Omental fat pad (tissue), 4 donors: ENCODE measurements at places on chromosomes 12 and 14. TPM values are rescaled to one million over a fixed set of nuclear protein-coding genes. Genes with fewer than 3 reads are reported as not detected.
A peak's percentile ranks its signal among the peaks of the same experiment; 100 is the strongest.

KCNA5 gene
- total RNA-seq: 0.19 TPM

DNA sequence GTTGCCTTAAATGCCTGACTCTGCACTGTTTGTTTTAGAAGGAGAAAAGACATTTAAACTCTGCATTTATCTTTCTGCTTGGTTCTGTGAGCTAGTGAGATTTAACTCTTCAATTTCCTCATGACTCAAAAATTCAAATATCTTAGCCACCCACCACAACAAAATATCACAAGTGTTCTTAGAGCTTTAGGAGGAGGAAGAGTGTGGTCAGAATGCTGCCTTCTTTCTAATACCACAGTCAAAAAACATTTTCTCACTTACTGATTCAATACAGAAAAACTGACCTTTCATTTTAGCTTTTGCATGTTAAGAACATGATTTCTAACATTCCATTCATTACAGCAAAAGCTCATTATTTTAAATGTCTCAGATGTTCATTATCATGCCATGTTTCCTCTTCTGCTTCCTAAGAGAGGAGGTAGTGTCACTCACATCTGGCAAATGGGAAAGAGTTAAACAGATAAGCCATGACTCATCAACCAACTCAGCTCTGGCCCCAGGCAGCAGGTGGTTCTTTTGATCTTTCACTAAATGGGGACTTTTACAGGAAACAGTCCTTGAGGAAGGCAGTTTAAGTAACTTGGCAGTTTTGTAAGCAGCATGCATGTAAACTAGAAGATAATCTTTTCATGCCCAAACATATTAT, 56.4 kb upstream of the RNU6-8 start:
- no peak for DNase-seq

DNA sequence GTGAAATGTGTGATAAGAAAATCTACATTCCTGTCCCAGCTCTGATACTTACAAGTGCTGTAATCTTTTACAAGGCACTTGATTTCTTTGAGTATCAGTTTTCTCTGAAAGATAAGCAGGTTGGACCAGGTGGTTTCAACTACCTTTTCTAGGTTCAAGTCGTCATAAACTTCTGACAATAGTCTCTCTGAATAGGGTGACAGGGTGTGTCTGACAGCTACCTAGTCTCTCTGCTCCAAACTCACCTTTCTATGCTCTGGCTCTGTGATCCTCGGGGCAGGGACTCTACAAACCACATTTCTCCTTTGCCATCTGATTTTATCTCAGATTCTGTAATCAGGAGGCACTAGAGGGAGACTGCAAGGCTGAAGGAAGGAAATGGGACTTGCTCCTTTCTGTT, 137.7 kb upstream of the SYT1 start:
- DNase-seq: no peak

SPIC gene
- total RNA-seq: not detected

DNA sequence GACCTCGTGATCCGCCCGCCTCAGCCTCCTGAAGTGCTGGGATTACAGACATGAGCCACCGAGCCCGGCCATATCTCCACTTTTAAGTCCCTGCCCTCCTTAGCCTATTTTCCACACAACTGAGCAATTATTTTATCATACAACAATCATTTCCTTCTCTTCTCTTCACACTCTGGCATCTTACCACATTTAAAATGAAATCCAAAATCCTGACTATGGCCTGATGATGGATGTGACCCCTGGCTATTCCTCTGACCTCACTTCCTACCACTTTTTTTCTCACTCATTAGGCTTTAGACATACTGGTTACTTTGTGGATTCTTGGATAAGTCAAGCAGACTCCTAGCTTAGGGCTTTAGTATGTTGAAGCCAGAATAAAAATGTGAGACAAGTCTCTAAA, 21.9 kb upstream of the EID3 start:
- no peak for DNase-seq

DNA sequence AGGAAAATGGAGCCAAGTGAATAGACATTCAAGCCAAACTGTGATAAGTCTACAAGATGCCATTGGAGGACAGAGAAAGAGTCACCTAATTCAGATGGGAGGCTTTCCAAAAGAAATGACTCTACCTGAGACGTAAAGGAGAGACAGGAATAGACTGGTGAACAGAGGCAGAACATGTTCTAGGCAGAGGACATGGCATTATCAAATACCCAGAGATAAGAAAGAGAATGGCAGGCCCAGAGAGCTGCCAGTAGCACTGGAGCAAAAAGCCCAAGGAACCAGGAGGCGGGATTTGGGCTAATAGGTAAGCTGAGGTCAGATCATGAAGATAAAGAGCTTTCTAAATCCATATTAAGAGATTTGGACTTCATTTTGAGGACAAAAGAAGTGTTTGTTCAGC, 207.1 kb downstream of the AKAP6 start:
- DNase-seq: no peak

COX8C gene
- not detected for total RNA-seq

GALNT9 gene
- 52.7 TPM for total RNA-seq

GRCh38 chr12:126807312-126807865, 1459.6 kb upstream of the TMEM132C start:
- no peak for DNase-seq

SLC25A47 gene
- not detected for total RNA-seq

DNA sequence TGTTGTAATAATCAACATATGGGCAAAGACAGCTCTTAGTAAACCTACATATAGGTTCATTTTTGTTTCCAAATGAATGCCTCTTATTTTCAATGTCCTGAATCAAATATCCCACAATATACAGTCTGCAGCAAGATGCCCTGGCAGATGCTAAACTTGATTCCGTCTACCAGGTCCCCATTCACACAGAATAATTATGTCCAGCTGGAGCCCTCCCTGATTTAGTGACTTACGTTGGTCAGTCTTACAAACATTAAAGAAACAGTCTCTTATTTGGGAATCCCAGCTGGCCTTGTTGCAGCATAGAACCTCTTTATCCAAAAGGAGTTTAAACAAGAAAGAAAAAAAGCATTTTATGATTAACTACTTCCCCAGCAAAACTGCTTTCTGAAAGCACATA, 82.7 kb upstream of the BMP4 start:
- DNase-seq: no peak

GRCh38 chr12:59768031-59768430, 172.2 kb downstream of the SLC16A7 start:
- DNase-seq: no peak

GRCh38 chr14:56874375-56874774, 64.1 kb upstream of the OTX2 start:
- DNase-seq: no peak

WNT5B gene
- 3.9 TPM for total RNA-seq

- no peak for DNase-seq
Measured at GRCh38 chr12:86948851-86949250, 692.7 kb upstream of the MGAT4C start.

GRCh38 chr12:116423094-116423493, 136.1 kb upstream of the MAP1LC3B2 start:
- no peak for DNase-seq

DNA sequence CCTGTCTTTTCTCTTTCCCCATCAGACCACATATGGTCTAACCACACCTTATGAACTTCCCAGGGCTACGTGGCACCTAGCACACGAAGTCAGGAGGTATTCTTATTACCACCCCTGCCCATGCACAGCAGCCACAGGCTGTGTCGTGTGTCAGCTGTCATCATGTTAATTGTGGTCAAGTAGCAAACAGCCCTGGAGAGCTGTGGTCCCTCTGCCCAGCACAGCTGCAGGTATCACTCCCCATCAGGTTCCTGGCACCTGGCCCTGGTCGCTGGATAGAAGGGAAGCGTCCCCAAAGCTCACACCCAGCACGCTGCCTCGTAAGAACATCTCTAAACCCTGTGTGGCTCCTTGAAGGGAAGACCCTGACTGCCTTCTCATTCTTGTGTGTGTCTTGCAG, 45.4 kb downstream of the CLMN start:
- no peak for DNase-seq

DNA sequence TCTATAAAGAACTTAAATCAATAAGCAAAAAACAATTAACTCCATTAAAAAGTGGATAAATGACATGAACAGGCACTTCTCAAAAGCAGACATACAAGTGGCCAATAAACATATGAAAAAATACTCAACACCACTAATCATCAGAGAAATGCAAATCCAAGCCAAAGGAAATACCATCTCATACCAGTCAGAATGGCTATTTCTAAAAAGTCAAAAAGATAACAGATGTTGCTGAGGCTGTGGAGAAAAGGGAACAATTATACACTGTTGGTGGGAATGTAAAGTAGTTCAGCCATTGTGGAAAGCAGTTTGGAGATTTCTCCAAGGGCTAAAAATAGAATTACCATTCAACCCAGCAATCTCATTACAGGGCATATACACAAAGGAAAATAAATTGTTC, 234.5 kb upstream of the PLXNC1 start:
- DNase-seq: no peak

- DNase-seq: no peak
Measured at GRCh38 chr14:92553438-92553837, 39.9 kb downstream of the RIN3 start.

DNA sequence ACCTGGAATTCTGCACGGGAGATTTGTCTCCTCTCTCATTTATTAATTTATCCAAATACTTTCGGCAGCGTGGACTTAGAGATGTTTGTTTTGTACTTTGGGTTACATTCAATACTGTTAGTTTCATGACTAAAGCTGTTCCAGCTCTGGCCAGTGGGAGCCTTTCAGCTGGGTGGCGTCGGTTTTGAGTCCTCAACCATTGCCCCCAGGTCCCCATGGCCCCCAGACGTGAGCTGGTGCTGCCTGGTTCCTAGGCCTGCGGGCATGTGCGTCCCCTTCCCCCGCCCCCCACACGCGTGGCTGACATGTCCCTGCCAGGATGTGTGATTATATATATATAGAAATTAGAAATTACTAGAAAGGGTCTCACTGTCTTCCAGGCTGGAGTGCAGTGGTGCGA, 48.2 kb downstream of the KIF26A start:
- no peak for DNase-seq

DNA sequence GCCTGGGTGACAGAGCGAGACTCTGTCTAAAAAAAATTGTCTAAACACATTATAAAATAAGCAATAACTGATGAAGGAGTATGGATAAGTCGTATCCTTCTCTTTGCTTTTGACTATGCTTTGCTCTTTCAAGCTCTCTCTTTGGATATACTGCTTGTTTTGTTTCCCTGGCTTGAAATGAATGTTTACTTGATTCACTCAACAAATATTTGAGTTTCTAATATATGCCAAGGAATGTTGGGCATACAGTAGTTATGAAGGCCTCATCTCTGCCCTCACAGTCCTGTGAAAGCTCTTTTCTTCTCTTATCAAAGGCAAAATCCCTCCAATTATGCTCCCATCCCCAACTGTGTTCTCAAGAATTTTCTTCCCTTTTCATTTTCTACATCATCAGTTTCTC, 123.5 kb downstream of the PTPRR start:
- DNase-seq: no peak

DNA sequence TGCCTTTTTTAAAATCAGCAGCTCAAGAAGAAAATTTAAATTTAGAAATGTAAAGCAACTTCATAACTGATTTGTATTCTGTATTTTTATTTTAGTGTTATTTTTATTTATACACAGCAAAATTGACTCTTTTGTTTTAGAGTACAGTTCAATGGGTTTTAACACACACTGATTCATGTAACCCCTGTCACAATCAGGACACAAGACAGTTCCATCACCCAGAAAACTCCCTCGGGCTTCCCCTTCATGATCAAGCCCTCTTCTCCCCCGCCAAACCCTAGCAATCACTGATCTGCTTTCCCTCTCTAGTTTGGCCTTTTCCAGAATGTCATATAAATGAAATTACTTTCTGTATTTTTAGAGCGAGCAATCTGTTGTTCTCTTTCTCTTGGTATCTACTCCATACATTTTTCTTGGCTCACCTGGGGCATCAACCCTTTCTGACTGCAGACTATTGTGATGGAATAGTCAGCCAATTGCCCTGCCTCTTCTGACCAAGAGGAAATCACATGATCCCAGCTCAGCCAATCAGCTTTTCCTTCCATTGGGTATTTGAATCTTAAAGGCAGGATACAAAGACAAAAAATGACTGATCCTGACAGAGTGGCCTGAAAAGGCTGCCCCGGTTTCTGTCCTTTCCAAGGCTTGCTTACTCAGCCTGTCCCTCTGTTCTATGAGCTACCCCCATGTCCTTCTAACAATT, 5.3 kb downstream of the SLC5A8 start:
- DNase-seq: no peak

RNF212B gene
- total RNA-seq: not detected

GRCh38 chr12:104643093-104643818, 186.5 kb downstream of the CHST11 start:
- no peak for DNase-seq

GRCh38 chr14:64880221-64881121, 764 bp upstream of the SPTB start:
- no peak for DNase-seq

- DNase-seq: no peak
Measured at GRCh38 chr12:1108276-1108675, 117.3 kb downstream of the ERC1 start.

DNA sequence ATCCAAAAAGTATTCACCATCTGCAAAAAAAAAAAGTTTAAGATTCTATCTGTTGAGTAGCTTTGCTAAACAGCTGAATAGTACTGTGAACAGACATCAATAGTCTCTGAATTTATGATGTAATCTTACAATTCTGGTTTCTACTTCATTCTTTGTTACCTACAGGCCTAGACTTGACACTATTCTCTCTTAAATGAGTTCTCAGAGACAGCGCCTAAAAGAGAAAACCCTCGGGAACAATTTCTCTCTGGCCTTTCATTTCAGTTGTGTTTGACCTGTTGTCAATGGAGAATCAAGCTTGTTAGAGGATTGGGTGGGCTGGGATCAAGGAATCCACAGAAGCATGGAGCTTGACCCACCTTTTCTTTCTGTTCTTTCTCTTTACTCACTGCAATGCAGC, 5.9 kb upstream of the TWF1 start:
- DNase-seq: no peak

- no peak for DNase-seq
Measured at GRCh38 chr12:109531411-109531810, 41.9 kb downstream of the MMAB start.

HRK gene
- not detected for total RNA-seq

DNA sequence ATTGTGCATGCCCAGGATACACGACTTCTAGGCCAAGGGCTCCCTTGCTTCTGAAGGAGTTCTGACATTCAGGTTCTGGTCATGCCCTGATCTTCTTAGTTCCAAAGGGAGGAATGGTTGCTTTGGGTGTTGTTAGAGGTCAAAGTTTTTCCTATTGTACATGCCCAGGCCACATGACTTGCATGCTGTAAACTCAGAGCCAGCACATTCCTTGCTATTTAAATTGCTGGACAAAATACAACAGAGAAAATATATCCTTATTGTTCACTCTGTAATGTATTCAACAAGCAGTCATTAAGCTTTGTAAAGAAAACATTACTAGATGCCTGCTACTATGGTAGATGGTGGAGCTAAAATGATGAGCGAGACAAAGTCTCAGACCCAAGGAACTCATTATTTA, 71.2 kb upstream of the COCH start:
- no peak for DNase-seq

SCN8A gene
- 1.4 TPM for total RNA-seq

RAD51AP1 gene
- total RNA-seq: 1.1 TPM

MYO1H gene
- not detected for total RNA-seq

ARL6IP4 gene
- 241 TPM for total RNA-seq

KIF26A gene
- total RNA-seq: 2.4 TPM

CMKLR1 gene
- 20.7 TPM for total RNA-seq

GRCh38 chr12:89736995-89737394, 28.4 kb upstream of the ATP2B1 start:
- no peak for DNase-seq

- peak; percentile 36 for DNase-seq
Measured at GRCh38 chr14:32473464-32473855, 144.4 kb downstream of the AKAP6 start.
